H1 (cell line): ENCODE measurements at places on chromosomes 3 and 15.

GRCh38 chr3:54294214-54294613 lies 171.9 kb downstream of the CACNA2D3 start:
- no peak for DNase-seq

GRCh38 chr3:117366574-117366973 lies 657.0 kb downstream of the TUSC7 start:
- DNase-seq, result no peak

- DNase-seq, result no peak
Observed at GRCh38 chr3:184351511-184352148, 9.8 kb downstream of the CLCN2 start.

GRCh38 chr3:100761211-100761942 lies 52.1 kb downstream of the TFG start:
- DNase-seq, result no peak

GRCh38 chr3:107106316-107106715 lies 270.9 kb upstream of the CCDC54 start:
- no peak for DNase-seq
